MCF 10A (cell line): ENCODE measurements at places on chromosomes 16 and 17. TPM values are rescaled to one million over a fixed set of nuclear protein-coding genes. Genes with fewer than 3 reads are reported as not detected.

- H3K4me3 ChIP-seq: no peak overlapping the region
- H3K4me1 ChIP-seq: no peaks in the 10 kb centered on the region
- no peak overlapping the region for H3K27ac ChIP-seq
- DNase-seq: no peak
- no peaks in the 10 kb centered on the region for H3K27me3 ChIP-seq
These were observed 48.3 kb downstream of the RBFOX1 start for GRCh38 chr16:7380911-7381310.

GRCh38 chr17:68103148-68103547 is 67.6 kb downstream of the KPNA2 start:
- H3K27ac ChIP-seq: peak overlapping the region; percentile 94
- H3K4me1 ChIP-seq: peaks cover 10% of the 10 kb centered on the region

DNA sequence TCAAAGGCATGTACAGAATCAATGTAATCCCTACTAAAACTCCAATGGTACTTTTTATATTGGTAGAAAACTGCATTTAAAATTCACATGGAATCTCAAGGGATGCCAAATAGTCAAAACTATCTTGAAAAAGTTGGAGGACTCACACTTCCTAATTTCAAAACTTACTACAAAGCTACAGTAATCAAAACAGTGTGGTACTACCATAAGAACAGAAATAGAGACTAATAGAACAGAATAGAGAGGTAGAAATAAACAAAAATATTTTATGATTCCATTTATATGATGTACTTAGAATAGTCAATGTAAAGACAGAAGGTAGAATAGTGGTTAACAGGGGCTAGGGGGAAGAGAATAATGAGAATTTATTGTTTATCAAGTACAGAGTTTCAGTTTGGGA is 8.8 kb downstream of the TRIM37 start:
- H3K4me1 ChIP-seq: peaks cover 26% of the 10 kb centered on the region
- no peak overlapping the region for H3K4me3 ChIP-seq
- no peaks in the 10 kb centered on the region for H3K27me3 ChIP-seq

DNA sequence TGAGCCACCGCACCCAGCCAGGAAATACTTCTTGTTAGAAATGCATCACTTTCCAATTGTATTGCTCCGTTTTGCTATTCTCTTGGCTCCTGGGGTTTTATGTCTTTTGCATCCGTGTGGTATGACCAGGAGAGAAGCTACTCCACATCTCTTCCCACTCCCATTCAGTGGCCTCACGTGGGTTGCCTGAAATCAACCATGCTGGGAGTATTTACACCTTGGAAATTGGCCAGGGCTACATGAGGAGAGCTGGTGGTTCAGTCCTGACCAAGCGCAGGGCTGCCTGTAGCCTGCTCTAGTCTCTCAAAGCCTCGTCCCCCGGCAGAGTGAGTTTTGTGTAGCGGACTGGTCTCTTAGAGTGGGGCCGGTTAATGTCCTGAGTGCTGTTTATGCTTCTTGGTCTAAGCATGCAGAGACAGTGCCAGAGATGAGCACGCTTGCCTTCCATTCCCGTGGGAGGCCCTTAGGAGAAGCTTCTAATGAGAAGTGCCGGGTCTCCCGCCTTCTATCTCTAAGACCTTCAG is 3.8 kb downstream of the WFDC1 start:
- no peak overlapping the region for H3K4me3 ChIP-seq
- DNase-seq: no peak
- H3K36me3 ChIP-seq: no peaks in the 10 kb centered on the region
- no peaks in the 10 kb centered on the region for H3K4me1 ChIP-seq
- H3K27ac ChIP-seq: no peak overlapping the region

DNA sequence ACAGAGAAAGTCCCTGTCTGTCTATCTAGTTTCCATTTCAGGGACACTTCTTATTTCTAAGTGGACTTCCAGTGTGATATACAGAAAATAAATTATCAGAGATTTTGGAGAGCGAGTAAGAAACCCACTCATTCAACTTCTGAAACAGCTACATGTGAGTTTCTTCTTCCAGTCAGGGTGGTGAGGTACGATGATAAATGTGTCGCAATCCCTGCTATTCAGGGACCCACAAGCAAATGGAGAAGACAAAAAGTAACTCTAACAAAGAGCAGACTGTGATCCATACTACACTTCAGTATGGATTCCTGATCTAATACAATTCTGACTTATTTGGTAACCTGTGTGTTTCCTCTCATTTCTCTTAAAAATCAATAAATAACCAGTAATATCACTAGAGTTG is 16.8 kb downstream of the CNTNAP4 start:
- H3K36me3 ChIP-seq: no peaks in the 10 kb centered on the region
- no peak overlapping the region for H3K4me3 ChIP-seq
- no peaks in the 10 kb centered on the region for H3K27me3 ChIP-seq
- DNase-seq: no peak
- no peak overlapping the region for H3K27ac ChIP-seq

DNA sequence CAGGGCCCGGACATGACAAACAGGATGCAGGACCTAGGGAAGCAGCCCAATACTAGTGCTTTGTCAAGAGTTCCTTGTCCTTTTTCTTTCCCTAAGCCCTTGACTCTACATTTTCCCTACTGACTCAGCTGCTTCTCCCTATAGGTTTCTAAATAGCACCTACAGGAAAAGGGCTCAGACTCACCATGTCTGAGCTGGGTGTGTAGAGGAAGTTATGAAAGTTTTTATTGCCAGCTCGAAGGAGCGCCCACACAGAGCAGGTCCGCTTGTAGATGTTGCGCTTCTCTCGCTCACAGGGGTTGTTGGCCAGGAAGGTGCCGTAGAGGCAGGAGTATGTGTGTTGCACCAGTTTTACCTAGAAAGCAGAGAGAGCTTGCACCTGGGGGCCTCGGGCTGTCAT is 10.6 kb downstream of the MTMR4 start:
- H3K27me3 ChIP-seq: no peaks in the 10 kb centered on the region
- H3K4me1 ChIP-seq: peaks cover 3% of the 10 kb centered on the region
- H3K4me3 ChIP-seq: no peak overlapping the region
- peaks cover 64% of the 10 kb centered on the region for H3K36me3 ChIP-seq
- no peak overlapping the region for H3K27ac ChIP-seq
- DNase-seq: no peak

GRCh38 chr17:1750628-1751027 is 8.0 kb downstream of the SERPINF2 start:
- H3K27ac ChIP-seq: no peak overlapping the region
- H3K27me3 ChIP-seq: no peaks in the 10 kb centered on the region
- no peaks in the 10 kb centered on the region for H3K36me3 ChIP-seq
- DNase-seq: no peak

DNA sequence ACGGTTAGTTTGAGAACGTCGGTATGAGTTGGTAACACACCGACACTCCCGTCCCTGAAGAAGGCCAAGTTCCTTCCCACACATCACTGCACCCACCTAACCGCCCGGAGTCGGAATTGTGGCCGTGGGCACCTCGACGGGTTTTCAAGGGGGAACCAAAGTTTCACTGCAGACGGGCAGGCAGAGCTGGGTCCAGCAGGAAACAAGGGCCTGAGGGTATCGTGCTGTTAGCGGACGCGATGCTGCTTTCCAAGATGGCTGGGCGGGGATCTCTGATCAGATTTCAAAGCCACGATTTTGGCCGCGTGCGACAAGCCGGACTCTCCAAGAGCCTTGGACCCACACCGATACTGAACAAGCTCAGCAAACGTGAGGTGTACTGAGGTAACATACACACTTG is 82.3 kb upstream of the DOC2B start:
- no peak for DNase-seq
- H3K36me3 ChIP-seq: no peaks in the 10 kb centered on the region
- H3K27me3 ChIP-seq: peaks cover 59% of the 10 kb centered on the region
- no peak overlapping the region for H3K4me3 ChIP-seq
- no peak overlapping the region for H3K27ac ChIP-seq
- H3K4me1 ChIP-seq: no peaks in the 10 kb centered on the region

DNA sequence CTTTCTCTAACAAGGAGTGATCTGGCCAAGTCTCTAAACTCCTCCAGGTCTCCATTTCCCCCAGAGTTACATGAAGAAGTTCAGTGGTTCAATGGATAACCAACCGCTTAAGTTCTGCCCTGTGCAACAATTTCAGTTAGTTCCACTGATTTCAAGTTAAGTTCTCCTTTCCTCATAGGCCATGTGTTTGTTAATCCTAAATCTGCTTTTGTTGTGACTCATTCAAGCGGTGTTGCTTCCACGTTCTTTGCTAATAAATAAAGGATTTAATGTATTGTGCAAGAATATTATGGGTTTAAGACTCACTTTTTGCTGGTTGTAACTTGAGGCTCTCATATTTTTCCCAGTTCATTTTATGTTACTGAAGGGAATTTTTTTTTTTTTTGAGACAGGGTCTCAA is 36.3 kb downstream of the GNA13 start:
- peak overlapping the region; percentile 6 for H3K4me3 ChIP-seq
- peak; percentile 84 for DNase-seq
- peaks cover 56% of the 10 kb centered on the region for H3K4me1 ChIP-seq
- H3K36me3 ChIP-seq: peaks cover 7% of the 10 kb centered on the region
- H3K27me3 ChIP-seq: no peaks in the 10 kb centered on the region

GRCh38 chr17:81456798-81457197 is 55.8 kb downstream of the ACTG1 start:
- H3K27ac ChIP-seq: no peak overlapping the region
- H3K4me1 ChIP-seq: no peaks in the 10 kb centered on the region
- H3K4me3 ChIP-seq: no peak overlapping the region
- peaks cover 18% of the 10 kb centered on the region for H3K36me3 ChIP-seq
- DNase-seq: no peak
- no peaks in the 10 kb centered on the region for H3K27me3 ChIP-seq

DNA sequence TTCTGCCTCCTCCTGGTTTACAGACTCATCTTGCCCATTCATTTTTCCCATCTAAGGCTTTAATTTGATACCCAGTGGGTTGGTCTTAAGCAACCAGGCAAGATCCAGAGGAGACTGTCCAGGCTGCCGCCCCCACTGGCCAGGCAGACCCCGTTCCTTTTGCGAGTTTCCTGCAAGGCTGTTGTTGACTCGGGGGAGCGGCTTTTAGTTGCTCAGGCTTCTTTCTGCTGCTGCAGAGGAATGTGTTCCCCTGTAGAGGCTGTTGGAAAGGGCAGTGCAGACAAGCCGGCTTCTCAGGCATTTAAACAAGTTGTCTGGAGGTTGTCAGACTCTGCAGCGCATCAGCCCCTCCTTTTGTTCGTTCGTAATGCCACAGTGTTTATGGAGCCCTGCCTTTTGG is 231.2 kb downstream of the PRKCA start:
- H3K4me3 ChIP-seq: no peak overlapping the region
- H3K27me3 ChIP-seq: no peaks in the 10 kb centered on the region
- peaks cover 5% of the 10 kb centered on the region for H3K36me3 ChIP-seq

DNA sequence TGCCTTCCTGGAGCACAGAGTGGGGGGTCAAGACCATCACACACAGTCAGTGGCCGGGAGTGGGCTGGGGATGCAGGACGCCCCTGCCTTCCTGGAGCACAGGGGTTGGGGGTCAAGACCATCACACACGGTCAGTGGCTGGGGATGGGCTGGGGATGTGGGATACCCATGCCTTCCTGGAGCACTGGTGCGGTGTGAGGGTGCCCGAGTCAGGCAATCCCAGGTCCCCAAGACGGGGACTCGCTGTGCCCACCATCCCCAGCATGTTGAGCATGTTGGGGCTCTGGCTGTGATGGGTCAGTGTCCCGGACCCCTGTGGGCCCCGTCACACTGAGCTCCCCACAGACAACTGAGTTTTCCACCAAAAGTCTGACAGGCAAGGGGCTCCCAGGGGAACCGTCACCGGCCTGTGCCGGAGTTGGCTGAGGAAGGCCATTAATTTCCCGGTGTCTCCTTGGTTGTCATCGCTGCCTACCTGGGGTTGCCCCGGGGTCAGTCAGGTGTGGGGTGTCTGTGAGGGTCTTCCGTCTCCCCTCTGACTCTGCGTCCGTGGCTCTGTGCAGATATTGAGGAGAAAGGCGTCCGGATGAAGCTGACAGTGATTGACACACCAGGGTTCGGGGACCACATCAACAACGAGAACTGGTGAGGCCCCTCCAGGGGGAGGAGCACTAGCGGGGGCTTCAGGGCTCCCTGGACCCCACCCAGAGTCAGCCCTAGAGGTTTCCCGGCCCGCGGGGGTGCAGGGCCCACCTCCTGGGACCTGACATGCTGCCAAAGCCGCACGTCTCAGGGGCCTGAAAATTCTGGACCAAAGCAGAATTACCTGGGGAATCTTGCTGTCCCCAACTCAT is 347.1 kb downstream of the SEC14L1 start:
- H3K27me3 ChIP-seq: no peaks in the 10 kb centered on the region
- H3K4me1 ChIP-seq: no peaks in the 10 kb centered on the region
- peaks cover 58% of the 10 kb centered on the region for H3K36me3 ChIP-seq
- H3K27ac ChIP-seq: no peak overlapping the region
- no peak overlapping the region for H3K4me3 ChIP-seq
- DNase-seq: no peak

- H3K27me3 ChIP-seq: peaks cover 45% of the 10 kb centered on the region
- DNase-seq: no peak
- no peaks in the 10 kb centered on the region for H3K4me1 ChIP-seq
- peaks cover 9% of the 10 kb centered on the region for H3K36me3 ChIP-seq
These were observed 21.7 kb downstream of the FZD2 start for GRCh38 chr17:44578947-44579346.

DNA sequence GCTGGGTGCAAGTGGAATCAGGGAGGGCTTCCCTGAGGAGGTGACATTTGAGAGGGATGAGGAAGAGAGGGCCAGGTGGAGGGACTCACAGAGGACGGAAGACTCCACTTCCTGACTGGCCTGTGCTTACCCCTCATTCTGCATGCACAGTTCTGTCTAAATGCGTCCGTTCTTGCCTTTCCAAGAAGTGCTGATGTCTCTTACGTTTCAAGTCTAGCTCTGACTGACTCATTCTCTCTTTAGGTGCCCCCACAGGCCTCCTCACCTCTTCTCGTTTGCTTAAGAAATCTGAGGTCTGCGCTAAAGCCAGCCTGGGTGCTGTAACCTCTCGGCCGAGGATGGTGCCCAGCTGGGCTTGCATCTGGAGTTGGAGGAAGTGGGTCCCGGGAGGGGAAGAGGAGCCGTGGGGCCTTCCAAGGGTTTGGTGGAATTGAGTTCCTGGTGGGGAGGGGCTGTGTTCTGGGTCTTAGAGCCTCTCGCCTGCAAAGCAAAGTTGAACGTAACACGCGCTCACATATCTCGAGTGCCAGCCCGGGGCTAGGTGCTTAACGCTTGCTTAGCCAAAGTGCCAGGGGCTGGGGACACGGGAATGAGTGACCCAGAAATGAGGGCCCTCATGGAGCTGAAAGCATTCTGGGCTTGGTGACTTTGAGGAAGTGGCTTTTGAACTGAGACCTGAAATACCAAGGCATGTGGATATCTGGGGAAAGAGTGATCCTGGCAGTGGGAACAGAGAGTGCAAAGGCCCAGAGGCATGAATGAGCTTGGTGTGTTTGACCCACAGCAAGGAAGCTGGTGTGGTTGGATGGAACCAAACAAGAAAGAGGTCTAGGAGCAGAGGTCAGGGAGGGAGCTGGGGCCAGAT is 4.8 kb downstream of the IL4R start:
- no peaks in the 10 kb centered on the region for H3K27me3 ChIP-seq
- peak overlapping the region; percentile 61 for H3K27ac ChIP-seq
- H3K4me3 ChIP-seq: peak overlapping the region; percentile 67
- peak; percentile 90 for DNase-seq
- H3K36me3 ChIP-seq: peaks cover 15% of the 10 kb centered on the region

MYH2 gene
- total RNA-seq: not detected in 2 replicates

KRT20 gene
- total RNA-seq: not detected in 2 replicates

CD300LG gene
- not detected in 2 replicates for total RNA-seq

SHPK gene
- 6.3 and 8.3 TPM in 2 replicates for total RNA-seq

KCNH4 gene
- total RNA-seq: not detected in 2 replicates

KCNAB3 gene
- total RNA-seq: 4.2 and 10.0 TPM in 2 replicates

KRT27 gene
- total RNA-seq: not detected in 2 replicates

COG1 gene
- 37.0 and 42.8 TPM in 2 replicates for total RNA-seq

TSPAN10 gene
- total RNA-seq: 1.8 and 2.1 TPM in 2 replicates

ITGAD gene
- total RNA-seq: not detected in 2 replicates

CDR2L gene
- 3.4 and 4.1 TPM in 2 replicates for total RNA-seq

VTN gene
- total RNA-seq: not detected in 2 replicates
